ENCODE measurements at places on chromosomes 1 and 21. TPM values are rescaled to one million over a fixed set of nuclear protein-coding genes. Genes with fewer than 3 reads are reported as not detected.

DNA sequence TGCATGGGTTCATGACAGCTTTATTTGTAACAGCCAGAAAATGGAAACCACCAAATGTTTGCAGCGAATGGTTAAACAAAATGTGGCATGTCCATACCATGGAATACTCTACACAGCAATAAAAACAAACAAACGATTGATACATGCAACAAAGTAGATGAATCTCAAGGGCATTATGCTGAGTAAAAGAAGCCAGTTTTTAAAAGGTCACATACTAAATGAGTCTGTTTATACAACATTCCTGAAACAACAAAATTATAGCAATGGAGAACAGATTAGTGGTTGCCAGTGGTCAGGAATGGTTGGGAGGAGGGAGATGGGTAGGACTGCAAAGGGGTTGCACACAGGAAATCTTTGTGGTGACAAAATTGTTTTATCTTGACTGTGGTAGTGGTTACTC is 202.4 kb upstream of the UBE2U start:
- DNase-seq = no peak

DNA sequence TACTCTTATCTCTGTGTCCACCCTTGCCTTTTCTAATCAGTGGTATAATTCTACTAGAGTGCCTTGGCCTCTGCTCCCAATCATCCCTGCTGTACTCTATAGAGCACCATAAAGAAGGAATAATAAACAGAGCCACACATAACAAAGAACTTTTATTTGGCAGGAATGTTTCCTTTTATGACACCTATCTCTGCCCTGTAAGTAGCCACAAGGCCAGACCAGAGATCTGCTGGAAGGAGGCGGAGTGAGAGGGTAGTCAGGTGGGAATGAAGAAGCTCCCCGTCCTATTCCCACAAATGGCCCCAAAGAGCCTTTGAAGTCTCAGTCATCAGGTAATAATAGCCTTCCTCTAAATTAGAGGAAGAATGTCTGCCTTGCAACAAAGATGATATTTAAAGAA is 32.7 kb downstream of the WLS start:
- DNase-seq = no peak

The FCRL2 gene
- total RNA-seq = 51.6 TPM

The MAB21L3 gene
- total RNA-seq = not detected

- DNase-seq = no peak
Observed at GRCh38 chr1:77398152-77398551, 116.3 kb downstream of the AK5 start.

DNA sequence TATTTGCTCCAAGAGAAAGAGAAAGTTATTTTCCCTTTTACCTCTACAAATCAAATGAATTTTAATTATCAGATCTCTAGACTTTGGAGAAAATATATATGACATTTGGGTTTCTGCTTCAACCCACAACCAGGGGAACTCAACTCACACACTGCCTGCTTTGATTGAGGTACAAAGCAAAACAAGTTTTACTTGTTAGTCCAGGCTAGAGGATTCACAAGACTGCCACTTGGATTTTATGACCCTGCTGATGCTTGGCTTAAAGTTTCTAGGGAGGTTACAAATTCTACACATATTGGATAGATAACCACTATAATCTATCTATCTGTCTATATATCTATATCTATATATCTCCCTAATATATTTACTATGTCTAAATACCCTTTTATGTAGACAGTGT is 467.3 kb upstream of the RGS18 start:
- DNase-seq = no peak

The S1PR1 gene
- total RNA-seq = 85.2 TPM

Measured in activated B cell treated with CpG ODN at 0.5 μM for 24 hours (primary cell).